HT1080 (cell line): ENCODE measurements at places on chromosomes 5 and 9.

DNA sequence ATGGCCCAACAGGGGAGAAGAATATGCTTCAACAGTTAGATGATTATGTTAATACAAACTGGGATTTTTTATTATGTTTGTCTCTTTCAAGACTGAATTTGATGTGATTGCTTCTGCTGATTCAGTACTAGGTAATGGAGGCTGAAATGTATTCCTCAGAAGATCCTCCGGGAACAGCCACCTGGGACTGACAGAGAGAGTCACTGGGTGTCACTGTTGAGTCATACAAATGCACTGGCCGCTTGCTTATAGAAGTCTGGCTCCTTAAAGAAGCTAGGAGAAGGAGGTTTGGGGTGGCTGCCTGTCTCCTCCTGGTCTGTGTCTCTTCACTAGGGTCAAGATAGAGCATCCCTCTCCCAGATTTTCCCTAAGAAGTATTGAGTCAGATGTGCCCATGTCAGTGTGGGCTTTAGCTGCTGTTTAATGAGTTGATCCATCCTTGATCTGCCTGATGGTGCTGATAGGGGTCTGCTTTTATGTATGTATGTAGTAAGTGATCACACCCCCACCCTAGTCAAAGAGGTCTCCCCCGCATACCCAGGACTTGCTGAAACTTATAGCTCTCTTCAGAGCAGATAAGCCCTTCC is 773.4 kb downstream of the BRINP1 start:
- peak; percentile 58 for DNase-seq

DNA sequence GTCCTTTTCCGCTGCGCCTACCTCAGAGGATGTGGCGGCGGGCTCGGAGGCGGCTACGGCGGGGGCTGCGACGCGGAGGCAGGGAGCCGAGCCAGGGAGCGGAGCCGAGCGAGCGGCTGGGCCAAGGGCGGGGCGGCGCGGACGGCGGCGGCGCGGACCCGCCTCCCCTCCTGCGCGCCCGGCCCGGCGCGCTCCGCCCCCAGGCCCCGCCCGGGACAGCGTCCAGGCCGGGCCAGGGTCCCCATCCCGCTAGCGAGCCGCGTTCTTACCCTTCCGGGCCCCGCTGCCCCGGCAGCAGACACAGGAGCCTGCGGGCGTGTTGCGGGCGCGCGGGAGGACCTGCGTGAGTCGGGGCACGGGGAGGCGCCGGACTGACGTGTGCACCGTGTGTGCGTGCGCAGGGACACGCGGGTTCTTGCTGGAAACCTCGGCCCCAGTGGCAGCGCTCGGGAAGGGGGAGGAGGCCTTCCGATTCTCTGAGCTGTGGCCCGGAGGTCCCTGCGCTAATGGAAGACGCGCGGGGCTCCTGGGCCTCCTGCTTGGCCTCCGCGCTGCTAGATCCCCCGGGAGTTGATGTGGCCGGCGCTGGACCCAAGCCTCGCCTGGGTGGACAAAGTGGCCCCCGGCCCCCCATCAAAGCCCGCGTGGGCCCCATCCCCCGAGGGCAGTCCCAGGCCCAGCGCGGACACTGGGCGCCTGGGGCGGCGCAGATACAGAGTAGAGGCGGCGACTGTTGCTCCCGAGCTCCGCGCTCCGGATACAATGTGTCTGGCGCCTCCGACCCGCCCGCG is at the start of gene VDAC1:
Gene VDAC1, minus strand, starts transcription at position 350 of the 791 bp plus-strand sequence. CDS start 11,963 bp downstream, outside the sequence.
- peak; percentile 64 for DNase-seq

- no peak for DNase-seq
Measured at GRCh38 chr5:5950658-5951057, 427.7 kb downstream of the MED10 start.

DNA sequence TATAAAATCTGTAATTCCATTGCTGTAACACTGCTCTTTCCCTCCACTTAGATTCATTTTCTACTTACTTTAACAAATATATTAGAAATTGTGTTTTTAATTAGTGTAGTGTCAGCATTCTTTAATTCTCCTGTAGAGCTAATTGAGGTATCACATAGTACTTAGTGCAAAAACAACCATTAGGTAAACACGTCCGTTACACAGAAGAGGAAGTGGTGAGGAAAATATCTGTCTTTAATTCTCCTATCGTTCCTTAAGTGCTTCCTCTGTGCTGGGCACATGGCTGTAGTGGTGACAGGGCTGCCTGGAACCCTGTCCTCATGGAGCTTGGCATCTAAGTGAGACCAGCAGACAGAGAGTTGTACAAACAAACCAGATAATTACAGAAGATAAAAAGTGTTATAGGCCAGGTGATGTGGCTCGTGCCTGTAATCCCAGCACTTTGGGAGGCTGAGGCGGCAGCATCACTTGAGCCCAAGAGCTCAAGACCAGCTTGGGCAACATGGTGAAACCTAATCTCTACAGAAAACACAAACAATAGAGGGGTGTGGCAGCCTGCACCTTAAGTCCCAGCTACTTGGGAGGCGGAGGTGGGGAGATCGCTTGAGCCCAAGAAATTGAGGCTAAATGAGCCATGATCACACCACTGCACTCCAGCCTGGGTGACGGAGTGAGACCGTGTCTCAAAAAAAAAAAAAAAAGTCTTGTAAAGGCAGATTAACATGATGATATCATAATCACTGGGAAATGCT is 36.4 kb downstream of the PARP8 start:
- DNase-seq: no peak

DNA sequence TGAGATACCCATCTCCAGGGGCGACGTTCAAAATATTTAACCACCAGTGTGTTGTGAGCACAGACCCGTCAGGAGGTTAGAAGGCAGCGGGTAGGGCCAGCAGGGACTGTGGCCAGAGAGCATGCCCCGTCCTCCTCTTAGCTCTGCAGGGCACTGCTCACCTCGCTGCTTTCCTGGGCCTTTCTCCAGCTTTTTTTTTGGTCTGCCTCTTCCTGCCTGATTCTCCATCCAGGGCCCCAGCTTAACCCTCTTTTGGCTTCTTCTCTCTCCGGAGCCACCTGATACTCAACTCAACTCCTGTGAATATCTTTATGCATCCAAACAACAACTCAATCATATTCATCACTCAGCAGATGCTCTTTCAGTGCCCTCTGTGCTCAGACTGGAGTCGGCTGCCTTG is 44.0 kb downstream of the TMOD1 start:
- DNase-seq: no peak

DNA sequence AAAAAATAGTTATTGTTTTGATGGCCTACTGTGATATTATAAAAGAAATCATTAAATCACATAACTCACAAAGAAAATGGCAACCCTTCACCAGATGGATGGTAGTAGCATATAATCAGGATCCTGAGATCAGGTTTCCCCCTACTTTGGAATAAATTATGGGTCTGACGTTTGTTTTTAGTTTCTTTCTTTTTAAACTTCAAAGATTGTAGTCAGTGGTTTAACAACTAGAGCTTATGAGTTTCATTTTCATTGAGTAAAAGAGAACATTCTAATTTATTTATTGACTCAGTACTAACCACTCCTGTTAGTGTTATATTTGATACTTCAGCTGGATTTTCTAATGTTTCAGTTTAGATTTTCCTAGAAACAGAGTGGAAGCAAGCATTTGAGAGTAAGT is 218.0 kb upstream of the PCSK5 start:
- no peak for DNase-seq

DNA sequence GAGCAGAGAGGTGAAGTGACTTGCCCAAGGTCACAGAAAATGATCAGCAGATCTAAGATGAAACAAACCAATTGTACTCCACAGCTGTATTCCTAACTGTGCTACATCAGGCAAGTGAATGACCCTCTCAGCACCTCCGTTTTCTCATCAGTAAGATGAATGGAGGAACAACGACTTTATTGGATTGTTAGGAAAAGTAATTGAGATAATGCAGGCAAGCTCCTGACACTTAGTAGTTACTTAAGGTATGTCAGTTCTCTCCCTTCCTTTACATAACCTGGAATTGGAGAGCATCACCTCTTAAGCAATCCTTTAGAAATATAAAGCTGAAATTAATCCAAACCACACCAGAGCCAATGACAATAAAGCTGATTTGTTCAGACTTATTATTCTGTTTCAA is 451.2 kb upstream of the CD180 start:
- DNase-seq: no peak

GRCh38 chr9:69495296-69495695 is 170.3 kb downstream of the ENTREP1 start:
- no peak for DNase-seq

GRCh38 chr5:87899721-87900131 is 368.9 kb downstream of the TMEM161B start:
- DNase-seq: peak; percentile 32
